EL (cell line): ENCODE measurements at places on chromosomes 5 and 9.

- no peak for DNase-seq
These were observed 616.6 kb downstream of the TLE1 start for GRCh38 chr9:81072758-81073157.

DNA sequence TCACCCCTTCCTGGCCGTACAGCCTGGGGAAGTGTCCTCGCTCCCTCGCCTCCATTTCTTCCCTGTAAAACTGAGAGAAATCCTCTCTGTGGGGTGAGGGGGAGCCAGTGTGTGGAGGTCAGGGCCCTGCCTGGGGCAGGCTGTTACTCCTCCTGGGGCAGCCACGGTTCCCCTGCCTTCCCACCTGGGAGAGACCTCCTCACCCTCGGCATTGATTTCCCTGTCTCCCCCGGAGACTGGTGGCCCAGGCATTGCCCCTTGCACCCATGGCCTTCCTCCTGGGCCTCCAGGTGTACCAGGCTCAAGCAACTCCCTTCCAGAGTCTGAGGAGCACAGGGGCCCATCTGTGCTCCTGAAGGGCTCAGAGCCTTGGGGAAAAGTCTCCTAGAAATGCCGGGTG is 75.6 kb upstream of the RNU6ATAC start:
- DNase-seq, result no peak

DNA sequence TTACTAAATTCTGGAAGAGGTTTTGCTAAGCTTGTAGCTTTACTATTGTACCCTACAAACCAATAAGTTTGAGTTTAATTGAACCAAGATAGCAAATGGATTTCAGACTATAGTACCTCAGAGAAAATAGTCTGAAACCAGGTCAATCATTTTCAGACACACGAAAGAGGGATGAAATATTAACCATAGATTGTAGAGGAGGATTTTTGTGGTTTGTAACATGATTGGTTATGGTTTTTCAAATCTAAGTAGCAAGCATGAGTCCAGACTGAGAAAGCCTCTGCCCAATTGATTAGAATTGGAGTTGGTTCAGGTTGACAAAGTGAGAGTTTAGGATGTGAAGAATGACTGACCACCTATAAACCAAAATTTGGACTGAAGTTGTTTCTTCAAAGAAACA is 562.7 kb upstream of the DMAC1 start:
- no peak for DNase-seq

- DNase-seq, result no peak
These were observed 15.6 kb upstream of the FOXD1 start for GRCh38 chr5:73464016-73464745.

GRCh38 chr5:36492984-36493654 is 113.3 kb upstream of the SLC1A3 start:
- DNase-seq, result peak; percentile 51

DNA sequence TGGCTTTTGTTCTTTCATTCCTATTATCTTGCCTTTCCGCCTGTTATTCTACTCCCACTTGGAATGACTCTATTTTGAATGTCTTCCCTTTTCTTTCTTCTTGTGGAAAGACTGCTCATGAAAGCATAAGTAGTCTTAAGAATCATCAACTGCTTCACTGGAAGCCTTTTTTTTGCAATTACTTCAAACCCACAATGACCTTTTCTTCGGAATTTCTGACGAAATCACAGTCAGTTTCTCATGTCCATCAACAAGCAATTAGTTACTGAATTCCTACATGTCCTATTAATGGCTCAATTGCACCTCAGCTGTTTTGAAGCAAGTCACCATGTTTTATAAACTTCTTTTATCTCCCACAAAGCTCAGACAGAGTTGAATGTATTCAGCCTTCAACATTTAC is 196.2 kb downstream of the TARS1 start:
- no peak for DNase-seq

GRCh38 chr9:129160712-129161533 is 17.1 kb downstream of the IER5L start:
- DNase-seq, result peak; percentile 33

GRCh38 chr5:162990856-162991497 is 446.4 kb upstream of the CCNG1 start:
- DNase-seq, result no peak

- DNase-seq, result no peak
These were observed 6.5 kb upstream of the PTBP3 start for GRCh38 chr9:112339886-112340285.
